OCI-LY7 (cell line): ENCODE measurements at places on chromosomes 11 and 22. TPM values are rescaled to one million over a fixed set of nuclear protein-coding genes. Genes with fewer than 3 reads are reported as not detected.

The MRGPRE gene
- not detected in 2 replicates for total RNA-seq

The TNNT3 gene
- total RNA-seq, result 4.7 and 5.8 TPM in 2 replicates

The ASCL2 gene
- total RNA-seq, result not detected in 2 replicates

The SYTL2 gene
- total RNA-seq, result 5.1 and 7.3 TPM in 2 replicates

The RCOR2 gene
- 2.4 and 3.2 TPM in 2 replicates for total RNA-seq

The DGAT2 gene
- 5.6 and 7.0 TPM in 2 replicates for total RNA-seq

The SLC15A3 gene
- 41.4 and 43.9 TPM in 2 replicates for total RNA-seq
